ENCODE measurements at places on chromosomes 5 and 9.
A peak's percentile ranks its signal among the peaks of the same experiment; 100 is the strongest.

GRCh38 chr5:132528866-132529634 is 14.3 kb downstream of the IL5 start:
- no peak for DNase-seq

GRCh38 chr9:107036367-107036766 is 173.4 kb downstream of the ZNF462 start:
- DNase-seq, result no peak

DNA sequence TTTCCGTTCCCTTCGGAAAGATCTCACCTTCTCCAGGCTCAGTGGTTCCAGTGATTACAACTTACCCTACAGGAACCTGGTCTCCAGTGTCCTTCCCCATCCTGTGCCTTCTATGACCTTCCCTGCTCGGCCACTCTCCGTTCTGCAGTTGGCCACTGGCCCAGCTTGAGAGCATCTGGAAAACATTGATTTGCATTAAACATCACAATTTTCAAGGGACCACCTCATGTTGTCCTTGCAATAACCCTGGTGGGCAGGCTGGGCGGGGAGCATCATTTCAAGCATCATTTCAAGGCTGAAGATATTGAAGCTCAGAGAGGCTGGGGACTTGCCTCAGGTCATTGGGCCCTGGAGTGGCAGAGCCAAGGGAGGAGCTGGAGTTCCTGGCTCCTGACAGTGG is 177.4 kb downstream of the SEC61B start:
- DNase-seq, result no peak

- DNase-seq, result no peak
Measured at GRCh38 chr5:75387806-75388205, 50.8 kb downstream of the HMGCR start.

DNA sequence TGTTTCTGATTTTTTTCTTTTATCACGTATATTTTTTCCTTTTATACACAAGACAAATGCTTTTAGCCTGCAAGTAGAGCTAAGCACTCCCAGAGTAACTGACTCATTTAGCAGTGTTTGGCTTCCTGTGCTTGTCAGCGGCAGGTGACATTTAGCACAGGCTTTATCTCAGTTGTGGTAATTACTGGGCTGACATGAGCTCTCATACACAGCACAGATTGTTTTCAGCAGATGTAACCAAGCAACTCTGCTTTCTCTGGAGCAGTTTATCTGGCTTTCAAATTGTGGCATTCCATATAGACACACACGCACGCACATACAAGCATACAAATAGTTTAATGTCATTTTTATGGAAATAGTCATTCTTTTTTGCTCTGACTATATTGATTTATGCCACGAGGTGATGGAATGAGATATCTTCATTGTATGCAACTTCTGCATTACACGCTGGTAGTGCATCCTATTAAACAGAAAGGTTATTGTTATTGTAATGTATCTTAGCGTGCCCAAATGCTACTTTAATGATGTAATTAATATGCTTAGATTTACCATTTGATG is 379.0 kb upstream of the GRAMD2B start:
- DNase-seq, result no peak

- no peak for DNase-seq
Measured at GRCh38 chr5:132981288-132981687, 17.9 kb upstream of the AFF4 start.

- DNase-seq, result no peak
Measured at GRCh38 chr9:27441741-27442070, 82.4 kb upstream of the IFNK start.

DNA sequence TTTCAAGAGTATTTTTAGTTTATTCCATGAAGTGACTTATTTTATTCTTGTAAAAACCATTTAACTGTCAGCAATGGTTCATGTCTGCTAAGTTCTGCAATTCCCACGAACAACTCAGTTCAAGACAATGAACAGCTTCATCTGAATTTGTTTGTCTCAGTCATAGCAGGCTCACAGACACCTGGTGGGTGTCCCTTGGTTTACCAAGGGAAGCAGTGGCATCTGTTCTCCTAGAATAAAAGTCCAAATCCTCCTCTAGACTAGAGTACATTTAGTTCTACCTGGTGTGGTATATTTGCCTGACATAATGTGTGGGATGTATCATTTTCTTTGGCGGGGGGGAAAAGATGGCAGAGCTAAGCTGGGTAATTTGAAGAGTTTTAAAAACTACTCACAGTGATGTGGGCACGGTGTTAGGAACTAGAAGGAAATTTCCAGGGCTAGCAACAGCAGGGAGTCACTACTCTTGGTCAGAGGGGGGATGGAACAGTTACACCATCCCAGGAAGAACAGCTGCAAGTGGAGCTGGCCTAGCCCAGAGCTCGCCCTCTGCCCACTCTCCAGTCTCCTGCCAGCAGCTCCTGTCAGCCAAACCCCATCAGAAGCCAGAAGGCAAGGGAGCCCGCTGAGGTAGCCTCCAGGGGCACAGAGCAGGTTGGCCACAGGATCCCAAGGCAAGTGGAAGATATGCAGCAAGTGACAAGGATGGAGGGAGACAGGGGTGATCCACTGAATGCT is 100.3 kb downstream of the PJA2 start:
- DNase-seq, result no peak

DNA sequence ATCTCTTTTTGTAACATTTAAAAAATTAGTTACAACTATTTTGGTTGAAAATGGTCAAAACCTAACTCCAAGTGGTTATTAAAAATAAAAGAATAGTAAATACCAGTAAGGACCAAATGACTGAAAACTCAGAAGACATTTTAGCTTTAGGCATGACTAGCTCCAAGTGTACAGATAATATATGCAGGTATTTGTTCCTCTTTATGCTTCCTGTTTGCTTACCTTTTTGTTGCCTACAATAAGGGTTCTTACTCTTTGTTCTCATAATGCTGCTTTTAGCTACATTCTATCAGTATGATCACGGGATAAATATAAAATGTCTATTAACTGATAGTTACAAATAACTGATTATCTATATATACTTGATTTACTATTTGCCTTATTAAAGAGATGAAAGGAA is 259.6 kb downstream of the CDH12 start:
- no peak for DNase-seq

- DNase-seq, result no peak
Measured at GRCh38 chr9:68997666-68998065, 16.2 kb downstream of the PRKACG start.

DNA sequence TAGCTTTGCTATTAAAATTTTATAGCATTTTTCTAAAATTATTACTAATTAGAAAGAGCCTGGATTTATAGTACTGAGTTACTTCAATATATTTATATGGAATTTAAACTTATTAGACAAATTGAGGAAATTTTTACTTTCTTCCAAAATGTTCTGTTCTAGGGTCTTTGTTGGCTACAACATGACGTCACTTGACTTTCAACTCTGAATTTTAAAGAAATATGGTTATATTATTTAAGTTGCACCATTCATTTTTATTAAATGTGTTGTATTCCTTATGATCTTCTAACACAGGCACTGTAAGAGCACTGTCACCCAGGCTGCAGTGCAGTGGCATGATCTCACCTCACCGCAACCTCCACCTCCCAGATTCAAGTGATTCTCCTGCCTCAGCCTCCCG is 119.4 kb upstream of the CYLC2 start:
- no peak for DNase-seq

DNA sequence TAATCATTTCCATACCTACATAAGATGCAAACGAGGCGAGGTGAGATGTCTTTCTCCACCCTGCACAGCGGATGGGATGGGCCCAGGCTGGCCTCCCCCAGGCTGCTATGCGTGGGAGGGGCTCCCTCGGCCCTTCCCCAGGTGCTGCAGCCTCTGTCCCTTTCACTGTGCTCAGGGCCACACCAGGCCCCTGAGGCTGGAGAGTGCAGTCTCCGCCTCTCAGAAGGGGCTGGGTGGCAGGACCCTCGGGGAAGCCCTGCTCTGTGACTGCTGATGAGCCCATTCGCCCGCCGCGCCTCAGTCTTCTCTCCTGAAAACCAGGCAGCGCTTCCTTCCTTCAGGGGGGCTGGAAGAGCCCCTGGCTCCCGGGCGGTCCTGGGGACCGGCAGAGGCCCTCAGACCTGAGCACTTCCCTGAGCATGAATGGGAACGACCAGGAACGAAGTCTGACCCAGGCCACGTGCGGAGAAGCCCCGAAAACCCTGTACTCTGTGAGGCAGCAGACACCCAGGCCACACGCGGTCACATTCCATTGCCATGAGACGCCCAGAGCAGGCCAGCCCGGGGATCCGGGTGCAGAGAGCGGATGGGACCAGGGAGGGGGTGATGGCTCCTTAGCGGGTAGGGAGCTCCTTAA is 21.9 kb upstream of the NOTCH1 start:
- DNase-seq, result no peak

- no peak for DNase-seq
Measured at GRCh38 chr9:68969538-68969937, 44.4 kb downstream of the PRKACG start.

DNA sequence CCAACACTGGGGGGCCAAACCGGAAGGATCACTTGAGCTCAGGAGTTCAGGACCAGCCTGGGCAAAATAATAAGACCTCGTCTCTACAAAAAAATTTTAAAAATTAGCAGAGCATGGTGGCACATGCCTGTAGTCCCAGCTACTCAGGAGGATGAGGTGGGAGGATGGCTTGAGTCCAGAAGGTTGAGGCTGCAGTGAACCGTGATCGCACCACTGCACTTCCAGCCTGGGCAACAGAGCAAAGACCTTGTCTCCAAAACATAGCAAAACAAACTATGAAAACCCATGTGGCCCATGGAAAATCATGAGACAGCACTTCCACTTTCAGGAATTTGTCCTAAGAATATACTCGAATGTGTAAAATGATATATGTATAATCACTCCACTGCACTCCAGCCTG is 6.1 kb downstream of the SETX start:
- DNase-seq, result no peak

GRCh38 chr9:121718501-121718900 is 67.1 kb downstream of the DAB2IP start:
- no peak for DNase-seq

DNA sequence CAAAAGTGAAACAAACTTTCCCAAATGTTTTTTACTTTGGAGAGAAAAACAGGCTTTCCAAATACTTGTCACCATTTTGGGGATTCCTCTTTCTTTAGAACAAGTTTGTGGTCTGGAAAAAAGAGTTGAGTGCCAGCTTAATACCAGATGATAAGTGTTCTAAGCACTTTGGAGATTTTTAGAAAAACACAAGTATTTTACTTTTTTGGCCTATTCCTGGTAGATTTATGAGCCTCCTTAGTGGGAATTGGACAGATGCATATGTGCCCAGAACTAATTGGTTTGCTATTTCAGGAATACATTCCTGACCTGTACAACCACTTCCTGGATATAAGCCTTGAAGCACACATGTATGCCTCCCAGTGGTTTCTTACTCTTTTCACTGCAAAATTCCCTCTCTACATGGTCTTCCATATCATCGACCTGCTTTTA is 40.5 kb downstream of the GPR21 start:
- DNase-seq, result no peak

GRCh38 chr9:114126247-114127060 is 27.4 kb upstream of the KIF12 start:
- DNase-seq, result no peak

DNA sequence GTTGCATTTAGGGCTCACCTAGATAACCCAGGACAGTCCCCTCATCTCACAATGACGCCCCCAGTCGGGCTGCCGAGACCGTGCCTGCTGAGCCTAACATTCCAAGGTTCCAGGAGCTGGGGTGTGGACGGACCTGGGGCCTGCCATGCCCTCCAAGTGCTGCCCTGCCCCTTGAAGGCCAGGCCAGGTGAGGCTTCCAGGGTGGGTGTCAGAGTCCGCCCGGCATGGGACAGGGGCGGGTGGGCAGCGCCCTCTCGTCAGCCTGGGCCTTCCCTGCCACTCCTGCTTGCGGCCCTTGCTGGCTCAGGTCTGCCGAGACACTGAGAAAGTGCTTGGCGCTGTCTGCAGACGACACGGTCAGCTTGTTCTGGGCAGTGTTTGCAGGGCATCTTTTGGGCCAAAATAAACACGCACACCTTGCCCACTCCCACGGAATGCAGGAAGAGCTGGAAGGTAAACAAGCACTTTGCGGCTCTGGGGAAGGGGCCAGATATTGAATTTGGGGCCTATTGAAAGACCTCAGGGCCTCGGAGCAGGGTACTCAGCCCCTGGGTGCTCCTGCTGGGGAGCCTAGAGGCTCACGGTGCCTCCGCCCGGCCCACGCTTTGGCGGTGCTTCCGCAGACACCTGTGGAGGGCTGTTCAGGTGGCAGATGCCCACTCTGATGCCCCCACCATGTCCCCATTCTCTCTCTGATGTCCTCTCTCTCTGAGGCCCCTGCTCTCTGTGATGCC is 4.2 kb upstream of the SCGB3A1 start:
- DNase-seq, result no peak

GRCh38 chr9:130642926-130643325 is 21.5 kb upstream of the PRDM12 start:
- no peak for DNase-seq

DNA sequence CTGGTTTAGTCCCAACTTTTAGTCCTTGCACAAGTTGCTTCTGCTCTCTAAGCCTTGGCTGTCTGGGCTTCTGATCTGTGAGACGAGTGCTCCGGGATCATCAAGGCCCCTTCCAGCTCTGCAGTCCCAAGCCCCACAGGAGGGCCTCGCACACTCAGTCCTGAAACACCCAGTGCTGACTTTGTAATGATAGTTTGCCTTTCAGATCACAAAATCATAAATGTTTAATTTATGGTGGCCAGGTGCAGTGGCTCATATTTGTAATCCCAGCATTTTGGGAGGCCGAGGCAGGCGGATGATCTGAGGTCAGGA is 95.9 kb upstream of the SLC25A48 start:
- no peak for DNase-seq

GRCh38 chr5:142770650-142771609 is 753 bp downstream of the ARHGAP26 start:
- DNase-seq, result peak; percentile 38

DNA sequence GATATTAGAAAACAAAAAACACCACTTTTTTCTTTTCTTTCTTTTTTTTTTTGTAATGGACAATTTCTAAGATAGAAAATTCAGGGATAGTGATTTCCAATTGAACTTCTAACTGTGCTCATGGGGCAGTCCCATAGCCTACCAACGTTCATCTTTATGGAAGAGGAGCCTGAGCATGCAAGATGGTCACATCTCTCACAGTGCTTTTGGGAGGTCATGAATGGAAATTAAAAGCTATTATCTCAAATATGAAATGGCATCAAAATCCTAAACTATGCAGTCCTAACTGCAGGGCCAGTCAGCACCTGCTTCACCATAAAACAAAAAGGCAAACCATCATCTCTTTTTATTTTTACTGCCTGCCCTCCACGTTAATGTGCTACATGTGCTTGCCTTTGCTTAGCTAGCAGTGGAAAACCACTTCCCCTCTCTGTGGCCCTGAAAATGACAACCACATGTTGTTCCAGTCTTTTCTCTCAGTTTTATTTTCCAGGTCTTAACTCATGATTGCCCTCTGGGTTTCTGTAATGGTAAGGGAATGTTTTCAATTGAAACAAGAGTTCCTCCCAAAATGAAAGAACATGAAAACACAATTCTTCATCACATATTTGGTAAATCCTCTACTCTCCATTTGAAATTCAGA is 16.7 kb downstream of the IFNB1 start:
- no peak for DNase-seq

- no peak for DNase-seq
Measured at GRCh38 chr5:171736976-171737891, 48.4 kb upstream of the SMIM23 start.

GRCh38 chr9:110900917-110901316 is 137.4 kb downstream of the LPAR1 start:
- no peak for DNase-seq
